ENCODE measurements at places on chromosomes 13 and 19. TPM values are rescaled to one million over a fixed set of nuclear protein-coding genes. Genes with fewer than 3 reads are reported as not detected.
A peak's percentile ranks its signal among the peaks of the same experiment; 100 is the strongest.

DNA sequence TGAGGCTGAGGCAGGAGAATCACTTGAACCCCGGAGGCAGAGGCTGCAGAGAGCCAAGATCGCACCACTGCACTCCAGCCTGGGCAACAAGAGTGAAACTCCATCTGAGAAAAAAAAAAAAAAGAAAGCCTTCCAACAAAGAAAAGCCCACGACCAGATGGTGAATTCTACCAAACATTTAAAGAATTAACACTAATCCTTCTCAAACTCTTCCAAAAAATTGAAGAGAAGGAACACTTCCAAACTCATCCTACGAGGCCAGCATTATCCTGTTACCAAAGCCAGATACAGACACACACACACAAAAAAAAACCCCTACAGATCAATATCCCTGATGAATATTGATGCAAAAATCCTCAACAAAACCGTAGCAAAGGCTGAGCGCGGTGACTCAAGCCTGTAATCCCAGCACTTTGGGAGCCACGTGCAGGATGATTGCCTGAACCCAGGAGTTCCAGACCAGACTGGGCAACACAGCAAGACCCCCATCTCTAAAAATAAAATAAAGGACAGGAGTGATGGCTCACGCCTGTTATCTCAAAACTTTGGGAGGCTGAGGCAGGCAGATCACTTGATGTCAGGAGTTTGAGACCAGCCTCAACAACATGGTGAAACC lies 6.2 kb upstream of the EVI5L start:
- H3K27me3 ChIP-seq = no peaks in the 10 kb centered on the region
- no peaks in the 10 kb centered on the region for H3K36me3 ChIP-seq
- no peak overlapping the region for H3K27ac ChIP-seq
- no peak for DNase-seq
- H3K4me1 ChIP-seq = no peaks in the 10 kb centered on the region
- H3K4me3 ChIP-seq = no peak overlapping the region

- no peak overlapping the region for H3K27ac ChIP-seq
- H3K36me3 ChIP-seq = no peaks in the 10 kb centered on the region
- DNase-seq = no peak
- H3K4me3 ChIP-seq = no peak overlapping the region
- H3K4me1 ChIP-seq = no peaks in the 10 kb centered on the region
Measured at GRCh38 chr19:46287585-46287984, 9.3 kb upstream of the HIF3A start.

- H3K4me1 ChIP-seq = no peaks in the 10 kb centered on the region
- no peak overlapping the region for H3K27ac ChIP-seq
- H3K27me3 ChIP-seq = no peaks in the 10 kb centered on the region
- peak; percentile 72 for DNase-seq
- no peaks in the 10 kb centered on the region for H3K36me3 ChIP-seq
Measured at GRCh38 chr19:32104153-32104849, 241.1 kb upstream of the ZNF507 start.

DNA sequence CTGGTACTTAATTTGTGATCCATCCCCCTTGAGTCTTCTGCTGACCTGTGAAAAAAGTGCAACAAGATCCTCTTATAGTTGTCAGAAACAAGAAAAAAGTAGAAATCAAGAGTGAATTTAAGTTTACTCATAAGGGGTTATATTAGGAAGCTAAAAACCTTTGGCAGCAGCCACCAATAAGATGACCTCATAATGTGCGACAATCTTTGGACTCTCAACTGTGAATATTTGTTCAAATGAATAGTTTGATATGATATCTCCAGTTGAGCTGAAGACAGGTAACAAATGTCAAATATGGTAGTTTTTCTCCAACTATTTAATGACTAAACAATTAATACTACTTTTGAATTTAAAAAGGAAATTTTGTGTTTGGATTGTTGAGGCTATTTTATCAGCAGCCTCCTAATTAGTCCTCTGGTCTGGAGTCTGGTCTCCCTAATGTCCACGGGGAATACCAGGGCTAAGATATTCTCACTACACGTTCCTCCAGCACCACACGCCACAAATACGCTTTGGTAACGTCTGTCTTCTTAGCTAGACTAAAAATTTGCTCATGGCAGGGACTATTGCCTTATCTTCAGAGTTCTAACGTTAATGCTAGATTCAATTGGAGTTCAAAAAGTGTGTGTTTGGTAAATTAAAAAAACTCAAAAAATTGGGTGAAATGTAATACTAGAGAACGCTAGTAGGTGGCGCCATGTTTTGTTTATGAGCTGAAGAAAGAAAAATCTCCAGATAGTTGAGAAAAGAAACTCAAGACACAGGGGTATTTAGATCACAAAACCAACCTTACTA lies 51.0 kb upstream of the PDX1 start:
- H3K4me3 ChIP-seq = no peak overlapping the region
- H3K27ac ChIP-seq = no peak overlapping the region
- H3K27me3 ChIP-seq = no peaks in the 10 kb centered on the region
- no peaks in the 10 kb centered on the region for H3K4me1 ChIP-seq
- peak; percentile 14 for DNase-seq

GRCh38 chr19:41420101-41420880 lies 6.9 kb downstream of the B3GNT8 start:
- DNase-seq = no peak
- H3K27me3 ChIP-seq = no peaks in the 10 kb centered on the region
- H3K4me1 ChIP-seq = no peaks in the 10 kb centered on the region
- peaks cover 24% of the 10 kb centered on the region for H3K36me3 ChIP-seq

GRCh38 chr13:31372454-31372853 lies 172.7 kb downstream of the B3GLCT start:
- H3K27ac ChIP-seq = no peak overlapping the region
- no peaks in the 10 kb centered on the region for H3K36me3 ChIP-seq
- no peaks in the 10 kb centered on the region for H3K27me3 ChIP-seq
- DNase-seq = no peak
- no peak overlapping the region for H3K4me3 ChIP-seq

GRCh38 chr19:41997121-41997850 lies 3.3 kb upstream of the ATP1A3 start:
- H3K4me3 ChIP-seq = no peak overlapping the region
- H3K27me3 ChIP-seq = peaks cover 68% of the 10 kb centered on the region
- peak; percentile 46 for DNase-seq
- H3K36me3 ChIP-seq = no peaks in the 10 kb centered on the region

PCDH17 gene
- 48.4 TPM for total RNA-seq

DNA sequence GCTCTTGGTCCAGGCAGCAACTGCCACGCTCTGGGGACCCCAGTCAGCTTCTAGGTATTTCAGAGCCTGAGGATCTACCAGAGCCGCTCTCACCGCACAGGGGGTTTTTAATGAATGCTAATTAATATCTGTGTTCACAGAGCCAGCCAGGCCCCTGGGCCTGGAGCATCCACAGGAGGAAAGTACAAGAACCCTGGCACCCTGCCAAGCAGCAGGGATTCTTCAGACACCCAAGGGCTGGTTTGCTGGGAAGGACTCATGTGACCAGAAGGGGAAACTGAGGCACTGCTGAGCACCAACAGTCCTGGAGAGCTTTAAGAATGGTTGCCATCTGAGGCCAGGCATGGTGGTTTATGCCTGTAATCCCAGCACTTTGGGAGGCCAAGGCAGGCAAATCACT lies 38.0 kb upstream of the ADGRE5 start:
- no peaks in the 10 kb centered on the region for H3K27me3 ChIP-seq
- no peak overlapping the region for H3K27ac ChIP-seq
- no peaks in the 10 kb centered on the region for H3K36me3 ChIP-seq
- no peak for DNase-seq

SYNGR4 gene
- not detected for total RNA-seq

DNA sequence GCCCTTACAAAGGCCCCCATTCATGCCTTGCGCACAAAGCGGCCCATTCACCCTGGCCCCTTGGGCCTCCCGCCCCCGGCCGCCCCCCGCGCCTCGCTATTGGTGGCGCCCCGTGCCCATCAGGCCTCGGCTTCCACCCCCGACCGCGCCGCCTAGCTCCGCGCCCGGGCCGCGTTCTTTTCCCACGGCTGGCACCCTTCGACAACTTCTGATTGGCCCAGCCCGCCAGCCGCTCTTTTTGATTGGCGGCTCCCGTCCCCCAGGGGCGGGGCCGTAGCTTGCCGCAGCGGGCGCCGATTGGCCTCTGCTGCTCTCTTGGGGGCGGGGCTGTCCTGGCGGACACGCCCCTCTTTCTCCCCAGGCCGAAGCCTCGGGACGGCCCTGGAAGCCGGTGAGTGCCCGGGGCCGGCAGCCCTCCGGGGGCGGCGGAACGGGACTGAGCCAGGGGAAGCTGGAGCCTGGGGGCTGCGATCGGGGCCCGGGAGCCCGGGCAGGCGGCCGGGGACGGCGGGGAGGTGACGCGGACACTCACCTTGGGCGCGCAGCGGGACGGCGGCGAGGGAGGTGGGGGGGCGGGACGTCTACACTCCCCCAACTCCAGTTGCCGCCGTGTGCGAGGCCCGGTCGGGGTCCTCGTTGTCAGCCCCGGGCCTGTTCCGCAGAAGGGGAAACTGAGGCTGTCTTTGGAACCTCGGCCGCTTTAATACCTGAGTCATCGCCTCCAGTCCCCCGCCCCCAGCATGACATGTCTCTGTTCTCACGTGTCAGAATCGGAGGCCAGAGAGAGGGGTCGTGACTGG lies at the start of gene MYH14:
MYH14 (plus strand) TSS at position 342 of the 800 bp plus-strand sequence. CDS start 6,744 bp downstream, outside the sequence.
- no peaks in the 10 kb centered on the region for H3K36me3 ChIP-seq
- H3K4me1 ChIP-seq = peaks cover 17% of the 10 kb centered on the region
- peak within 1 kb of the TSS; percentile 49 for H3K4me3 ChIP-seq
- peak within 1 kb of the TSS; percentile 79 for H3K27ac ChIP-seq

Data from lung (tissue), 17 donors.